ENCODE measurements at places on chromosomes 7 and 10. TPM values are rescaled to one million over a fixed set of nuclear protein-coding genes. Genes with fewer than 3 reads are reported as not detected.

- DNase-seq = no peak
Measured at GRCh38 chr7:1560620-1561031, 4.6 kb upstream of the TMEM184A start.

GRCh38 chr7:151876899-151877777 lies at the start of gene PRKAG2:
Gene PRKAG2, minus strand, starts transcription at chr7:151877115. Its CDS starts 495 bp downstream, at chr7:151876620.
- DNase-seq = peak; percentile 85

GRCh38 chr10:71899665-71900412 lies 48.8 kb upstream of the PSAP start:
- no peak for DNase-seq

- DNase-seq = no peak
Measured at GRCh38 chr7:78558566-78558965, 760.0 kb downstream of the PHTF2 start.

DNA sequence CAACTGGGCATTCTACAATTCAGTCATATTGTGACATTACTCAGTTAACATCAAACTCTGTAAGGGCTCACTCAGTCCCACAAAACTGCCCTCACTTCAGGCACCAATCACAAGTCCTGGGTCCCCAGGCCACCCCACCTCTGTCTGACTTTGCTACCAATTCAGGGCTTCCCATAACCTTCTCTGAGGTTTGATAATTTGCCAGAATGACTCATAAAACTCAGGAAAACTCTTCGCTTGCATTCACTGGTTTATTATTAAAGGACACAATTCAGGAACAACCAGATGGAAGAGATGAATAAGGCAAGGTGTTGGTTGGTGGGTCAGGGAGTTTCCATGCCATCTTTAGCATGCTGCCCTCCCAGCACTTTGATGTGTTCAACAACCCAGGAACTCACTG lies 41.3 kb downstream of the AVL9 start:
- no peak for DNase-seq

- DNase-seq = no peak
Measured at GRCh38 chr10:110225441-110225755, 18.0 kb downstream of the MXI1 start.

DNA sequence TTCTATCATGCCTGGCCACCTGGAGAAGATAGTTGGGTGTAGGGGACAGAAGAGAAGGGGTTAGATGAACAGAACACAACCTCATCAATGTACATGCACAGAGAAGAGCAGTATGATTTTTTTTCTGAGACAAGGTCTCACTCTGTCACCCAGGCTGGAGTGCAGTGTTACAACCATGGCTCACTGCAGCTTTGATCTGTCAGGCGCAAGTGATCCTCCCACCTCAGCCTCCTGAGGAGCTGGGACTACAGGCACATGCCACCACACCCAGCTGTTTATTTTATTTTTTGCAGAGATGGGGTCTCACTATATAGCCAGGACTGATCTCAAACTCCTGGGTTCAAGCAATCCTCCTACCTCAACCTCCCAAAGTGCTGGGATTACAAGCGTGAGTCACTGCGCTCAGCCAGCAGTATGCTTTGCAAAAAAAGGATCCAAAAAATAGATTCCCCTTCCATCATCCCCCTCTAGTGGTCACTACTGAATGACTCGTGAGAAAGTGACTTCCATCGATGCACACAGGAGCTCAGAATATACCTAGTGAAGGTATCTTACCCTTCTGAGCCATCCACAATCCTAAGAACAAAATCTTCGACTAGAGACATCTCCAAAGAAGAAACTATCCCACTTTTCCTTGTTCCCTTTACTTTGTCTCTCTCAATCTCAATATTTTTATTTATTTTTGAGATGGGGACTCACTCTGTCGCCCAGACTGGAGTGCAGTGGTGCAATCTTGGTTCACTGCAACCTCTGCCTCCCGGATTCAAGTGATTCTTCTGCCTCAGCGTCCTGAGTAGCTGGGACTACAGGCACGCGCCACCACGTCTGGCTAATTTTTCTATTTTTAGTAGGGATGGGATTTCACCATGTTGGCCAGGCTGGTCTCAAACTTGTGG lies 21.0 kb downstream of the ZCWPW1 start:
- DNase-seq = peak; percentile 59

- no peak for DNase-seq
Measured at GRCh38 chr7:33075818-33076518, 13.4 kb upstream of the NT5C3A start.

GRCh38 chr10:58846856-58847255 lies 329.6 kb upstream of the PHYHIPL start:
- DNase-seq = no peak

- no peak for DNase-seq
Measured at GRCh38 chr10:123781956-123782500, 109.6 kb downstream of the CPXM2 start.

DNA sequence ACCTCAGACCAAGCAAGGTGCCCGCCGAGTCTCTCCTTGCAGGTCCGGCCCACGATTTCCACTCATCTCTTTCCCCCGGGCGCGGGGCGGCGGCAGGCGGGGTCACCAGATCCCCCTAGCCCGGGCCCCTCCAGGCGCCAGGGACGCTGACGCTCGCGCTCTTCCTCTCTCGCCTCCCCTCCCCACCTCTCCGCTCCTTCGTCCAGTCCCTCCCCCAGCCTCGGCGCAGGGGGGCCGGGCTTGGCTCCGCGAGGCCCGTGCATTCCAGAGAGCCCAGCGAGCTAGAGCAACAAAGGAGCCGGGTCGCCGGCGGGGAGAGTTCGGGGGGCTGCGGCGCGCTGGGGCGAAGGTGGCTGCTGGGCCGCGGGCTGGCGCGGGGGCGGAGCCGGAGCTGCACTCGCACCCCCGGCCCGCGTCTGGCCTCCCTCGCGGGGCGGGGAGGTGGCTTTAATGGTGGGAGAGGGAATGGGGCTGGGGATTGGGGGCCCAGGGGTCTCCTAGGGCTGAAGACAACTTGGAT lies at the start of gene SMO:
SMO (plus strand) TSS at position 262 of the 520 bp plus-strand sequence. CDS start 519 bp downstream, outside the sequence.
- peak; percentile 19 for DNase-seq

DNA sequence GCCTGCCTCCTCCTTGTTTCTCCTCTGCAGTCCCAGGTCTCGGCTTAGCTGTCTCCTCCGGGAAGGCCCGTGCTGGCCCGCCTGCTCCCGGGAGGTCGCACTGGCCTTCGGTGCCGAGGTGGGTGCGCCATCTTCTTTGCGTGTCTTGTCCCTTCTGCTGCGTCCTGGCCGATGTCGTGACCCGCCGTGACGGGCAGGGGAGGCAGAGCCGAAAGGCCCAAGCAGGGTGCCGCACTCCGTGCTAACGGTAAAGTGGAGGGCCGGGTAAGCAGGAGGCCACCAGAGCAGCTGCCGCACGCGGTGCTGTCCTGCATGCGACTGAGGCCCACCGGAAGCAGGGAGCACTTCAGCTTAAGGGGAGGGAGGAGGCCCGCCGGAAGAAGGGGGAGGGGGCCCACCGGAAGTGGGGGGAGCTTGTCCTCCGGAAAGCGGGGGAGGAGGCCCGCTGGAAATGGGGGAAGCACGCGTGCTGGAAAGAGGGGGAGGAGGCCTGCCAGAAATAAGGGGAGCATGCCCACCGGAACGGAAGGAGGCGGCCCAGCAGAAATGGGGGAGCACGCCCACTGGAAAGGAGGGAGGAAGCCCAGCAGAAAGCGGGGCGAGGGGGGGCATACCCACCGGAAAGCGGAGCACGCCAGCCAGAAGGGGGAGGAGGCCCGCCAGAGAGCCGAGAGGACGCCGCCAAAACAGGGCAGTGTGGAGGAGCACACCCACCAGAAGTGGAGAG lies 71.4 kb downstream of the PROSER2 start:
- DNase-seq = no peak

GRCh38 chr7:155262031-155262430 lies 35.6 kb upstream of the INSIG1 start:
- no peak for DNase-seq

Gene CYP2E1
- total RNA-seq = 0.43 TPM

All from activated CD8-positive, alpha-beta T cell treated with anti-CD3 and anti-CD28 coated beads for 36 hours (primary cell).